Mesothelial cell of epicardium (in vitro differentiated cells): ENCODE measurements at places on chromosomes 4 and X. TPM values are rescaled to one million over a fixed set of nuclear protein-coding genes. Genes with fewer than 3 reads are reported as not detected.

Gene HPSE
- total RNA-seq = 0.80 to 1.0 TPM (median 0.97 TPM) in 3 replicates

DNA sequence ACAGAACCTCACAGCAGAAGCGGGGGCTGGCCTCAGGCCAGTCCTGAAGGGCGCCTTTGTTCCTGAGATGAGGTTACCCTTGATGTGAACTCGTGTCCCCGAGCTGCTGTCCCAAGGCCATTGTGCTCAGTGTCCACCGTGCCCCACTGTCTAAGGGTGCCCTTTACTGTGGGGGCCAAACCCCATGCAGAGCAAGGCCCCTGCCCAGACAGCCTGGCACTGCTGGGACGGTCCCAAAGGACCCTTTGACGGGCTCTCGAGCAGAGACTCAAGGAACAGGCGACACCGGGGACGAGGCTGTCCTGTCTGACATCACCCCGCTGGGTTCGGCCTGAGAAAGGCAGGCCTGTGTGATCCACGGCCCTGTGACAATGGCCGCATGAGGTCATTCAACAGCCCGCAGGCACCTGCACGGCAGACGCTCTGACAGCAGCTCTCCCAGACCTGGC is 100.6 kb downstream of the ABLIM2 start:
- DNase-seq = no peak
- no peak overlapping the region for H3K27ac ChIP-seq
- no peaks in the 10 kb centered on the region for H3K4me1 ChIP-seq
- no peaks in the 10 kb centered on the region for H3K27me3 ChIP-seq
- peaks cover 3% of the 10 kb centered on the region for H3K36me3 ChIP-seq
- H3K4me3 ChIP-seq = no peak overlapping the region

DNA sequence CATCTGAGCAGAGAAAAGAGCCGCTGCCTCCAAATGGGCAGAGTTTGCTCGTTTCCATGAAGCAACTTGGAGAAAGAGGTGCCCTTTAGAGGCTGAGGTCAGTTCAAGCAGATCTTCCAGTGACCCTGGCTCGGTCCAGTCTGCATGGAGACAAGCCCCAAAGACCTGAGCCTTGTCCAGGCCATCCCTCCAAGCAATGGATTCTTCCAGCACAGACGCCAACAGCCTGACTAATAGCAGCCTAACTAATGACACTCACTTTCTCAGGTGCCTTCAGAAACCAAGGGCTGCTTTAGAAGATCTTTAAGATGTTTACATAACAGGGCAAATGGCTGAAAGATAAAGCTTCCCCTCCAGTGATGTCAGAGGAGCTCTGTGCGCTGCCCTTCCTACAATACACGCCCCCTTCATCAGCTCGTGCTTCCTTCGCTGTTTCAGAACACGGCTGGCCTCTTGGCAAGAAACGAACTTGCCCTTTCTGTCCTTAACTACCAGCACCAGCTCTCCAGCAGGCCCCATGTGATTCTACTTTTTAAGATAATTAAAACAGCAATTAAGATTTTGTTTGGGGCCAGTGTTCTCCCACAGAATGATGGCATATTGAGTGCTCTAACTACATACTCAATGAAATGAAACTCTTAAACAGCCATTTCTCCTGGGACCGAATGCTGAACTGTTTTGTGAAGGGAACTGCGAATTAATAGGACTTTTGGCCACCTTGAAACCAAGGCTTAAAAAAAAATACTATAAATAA is 119.0 kb downstream of the GPR143 start:
- H3K36me3 ChIP-seq = peaks cover 2% of the 10 kb centered on the region
- no peaks in the 10 kb centered on the region for H3K27me3 ChIP-seq
- H3K27ac ChIP-seq = no peak overlapping the region
- DNase-seq = no peak
- H3K4me1 ChIP-seq = peaks cover 14% of the 10 kb centered on the region

Gene COL4A6
- 99.4 to 102 TPM (median 102 TPM) in 3 replicates for total RNA-seq

DNA sequence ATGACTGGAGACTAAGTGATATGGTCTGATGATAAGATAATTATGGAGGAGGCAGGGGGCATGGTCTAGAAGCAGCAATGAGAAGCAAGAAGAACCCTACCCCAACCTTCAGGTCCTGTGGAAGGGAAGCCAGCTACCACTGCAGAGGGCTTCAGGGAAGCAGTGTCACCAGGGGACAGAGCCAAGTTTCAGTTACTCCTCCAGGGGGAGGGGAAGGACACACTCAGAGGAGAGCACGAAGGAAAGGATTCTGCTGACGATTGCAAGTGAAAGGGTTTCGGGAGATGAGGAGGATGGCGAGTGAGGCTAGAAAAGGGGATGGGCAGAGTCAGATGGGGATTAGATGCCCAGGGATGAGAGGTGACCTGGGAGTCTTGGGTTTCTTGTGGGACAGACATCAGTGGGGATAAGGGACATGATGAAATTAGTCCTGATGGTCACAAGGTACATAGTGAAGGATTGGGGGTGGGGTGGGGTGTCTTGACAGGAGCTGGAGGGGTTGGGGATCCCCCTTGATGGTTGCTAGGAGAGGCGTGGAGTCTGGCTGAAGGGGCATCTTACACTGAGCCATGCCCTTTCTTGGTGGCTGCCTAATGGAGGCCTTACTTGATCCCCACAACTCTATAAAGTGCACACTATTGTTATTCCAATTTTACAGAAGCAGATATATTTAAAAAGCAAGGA is 45.4 kb downstream of the TIGD4 start:
- DNase-seq = no peak
- no peak overlapping the region for H3K4me3 ChIP-seq
- no peak overlapping the region for H3K27ac ChIP-seq
- H3K36me3 ChIP-seq = no peaks in the 10 kb centered on the region

DNA sequence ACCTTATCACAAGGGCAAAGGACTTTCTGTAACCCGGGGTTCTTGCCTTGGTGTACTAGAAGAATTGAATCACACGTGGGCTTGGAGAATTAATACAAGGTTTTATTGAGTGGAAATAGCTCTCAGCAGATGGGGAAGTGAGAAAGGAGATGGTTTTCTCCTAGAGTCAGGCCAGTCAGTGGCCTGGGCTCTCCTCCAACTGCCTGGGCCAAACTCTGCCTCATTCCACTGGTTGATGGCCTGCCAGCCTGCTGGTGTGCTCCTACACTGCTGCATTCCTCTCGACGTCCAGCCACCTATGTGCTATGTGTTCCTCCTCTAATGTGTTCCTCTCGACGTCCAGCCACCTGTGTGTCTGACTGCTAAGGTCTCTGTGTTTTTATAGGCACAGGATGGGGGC is 35.3 kb upstream of the SPIN2A start:
- no peaks in the 10 kb centered on the region for H3K4me1 ChIP-seq
- no peaks in the 10 kb centered on the region for H3K36me3 ChIP-seq

GRCh38 chr4:6694177-6694901 is 661 bp downstream of the S100P start:
- H3K4me3 ChIP-seq = no peak overlapping the region
- DNase-seq = no peak
- peaks cover 7% of the 10 kb centered on the region for H3K36me3 ChIP-seq
- H3K27ac ChIP-seq = peak overlapping the region; percentile 79
- H3K27me3 ChIP-seq = no peaks in the 10 kb centered on the region

DNA sequence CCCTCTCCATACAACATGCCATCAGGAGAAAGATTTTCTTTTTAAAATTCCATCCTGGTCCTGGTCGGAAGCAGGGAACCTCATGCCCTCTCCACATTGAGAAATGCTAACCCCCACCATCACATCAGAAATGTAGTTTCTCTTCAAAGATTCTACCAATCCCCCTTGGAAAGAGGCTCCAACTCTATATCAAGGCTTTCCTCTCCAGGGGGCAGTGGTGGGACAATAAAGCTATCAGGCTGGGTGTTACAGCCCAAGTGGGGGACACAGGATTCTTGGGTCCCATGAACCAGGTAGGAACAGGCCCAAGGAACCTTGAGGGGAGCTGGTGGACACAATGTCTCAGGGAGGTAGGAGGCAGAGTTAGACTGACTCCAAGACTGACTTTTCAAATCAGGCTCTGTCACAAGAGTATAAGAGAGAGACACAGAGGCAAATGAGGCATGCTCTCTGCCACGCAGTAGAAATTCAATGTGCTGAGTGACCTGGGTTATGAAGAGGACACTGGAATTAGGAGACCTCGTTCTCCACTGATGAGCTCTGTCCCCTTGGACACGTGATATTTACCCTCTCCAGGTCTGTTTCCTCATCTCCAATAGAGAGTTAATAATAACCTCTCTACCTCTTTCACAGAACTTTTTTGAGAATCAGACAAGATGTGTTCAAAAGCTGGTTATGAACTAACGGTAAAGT is 4.5 kb downstream of the GJB1 start:
- no peak overlapping the region for H3K27ac ChIP-seq
- H3K36me3 ChIP-seq = no peaks in the 10 kb centered on the region
- no peaks in the 10 kb centered on the region for H3K27me3 ChIP-seq
- no peak for DNase-seq
- peaks cover 7% of the 10 kb centered on the region for H3K4me1 ChIP-seq

- no peaks in the 10 kb centered on the region for H3K36me3 ChIP-seq
- H3K4me3 ChIP-seq = no peak overlapping the region
- no peaks in the 10 kb centered on the region for H3K27me3 ChIP-seq
- no peak overlapping the region for H3K27ac ChIP-seq
- peaks cover 4% of the 10 kb centered on the region for H3K4me1 ChIP-seq
Observed at GRCh38 chr4:90226734-90227133, 99.5 kb downstream of the CCSER1 start.

DNA sequence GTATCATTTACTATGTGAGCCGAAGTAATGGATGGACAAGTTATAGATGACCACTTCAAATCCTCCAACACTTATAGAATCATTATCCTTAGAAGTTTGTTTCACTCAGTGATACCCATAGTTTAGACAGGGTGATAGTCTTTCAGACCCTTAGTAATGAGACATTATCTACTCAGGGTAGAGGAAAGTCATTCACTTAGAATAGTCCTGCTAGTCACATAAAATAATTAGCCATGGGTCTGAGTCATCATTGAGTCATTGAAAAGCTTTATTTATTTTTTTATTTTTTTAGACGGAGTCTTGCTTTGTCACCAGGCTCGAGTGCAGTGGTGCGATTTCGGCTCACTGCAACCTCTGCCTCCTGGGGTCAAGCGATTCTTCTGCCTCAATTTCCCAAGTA is 321.7 kb upstream of the FSTL5 start:
- H3K27me3 ChIP-seq = no peaks in the 10 kb centered on the region
- no peaks in the 10 kb centered on the region for H3K4me1 ChIP-seq
- H3K4me3 ChIP-seq = no peak overlapping the region
- no peaks in the 10 kb centered on the region for H3K36me3 ChIP-seq

- H3K27ac ChIP-seq = peak overlapping the region; percentile 11
- no peaks in the 10 kb centered on the region for H3K36me3 ChIP-seq
- DNase-seq = no peak
- no peak overlapping the region for H3K4me3 ChIP-seq
- H3K4me1 ChIP-seq = peaks cover 36% of the 10 kb centered on the region
Observed at GRCh38 chr4:153523164-153523796, 57.1 kb downstream of the TMEM131L start.
